Activated naive CD4-positive, alpha-beta T cell treated with Interleukin-2 at 50 U/mL for 16 hours (primary cell): ENCODE measurements at places on chromosomes 13 and 19.

DNA sequence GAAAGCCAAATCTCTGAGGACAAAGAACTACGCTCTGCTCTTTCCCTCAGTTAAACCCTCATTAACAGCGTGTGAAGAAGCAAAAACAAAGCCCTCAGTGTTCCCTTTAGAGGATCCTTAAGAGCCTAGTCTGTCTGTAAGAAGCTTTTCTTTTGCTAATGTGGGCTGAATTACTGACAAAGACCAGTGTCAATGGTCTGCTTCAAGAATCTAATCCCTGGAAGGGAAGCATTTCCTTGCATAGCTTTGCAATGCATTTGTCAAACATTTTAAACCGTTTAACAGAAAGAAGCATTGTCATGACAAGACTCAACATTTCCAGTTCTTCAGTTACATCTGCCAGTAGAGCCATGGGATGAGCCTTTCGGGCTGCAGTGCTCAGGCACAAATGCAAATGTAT lies 64.9 kb downstream of the EDNRB start:
- DNase-seq, result no peak

DNA sequence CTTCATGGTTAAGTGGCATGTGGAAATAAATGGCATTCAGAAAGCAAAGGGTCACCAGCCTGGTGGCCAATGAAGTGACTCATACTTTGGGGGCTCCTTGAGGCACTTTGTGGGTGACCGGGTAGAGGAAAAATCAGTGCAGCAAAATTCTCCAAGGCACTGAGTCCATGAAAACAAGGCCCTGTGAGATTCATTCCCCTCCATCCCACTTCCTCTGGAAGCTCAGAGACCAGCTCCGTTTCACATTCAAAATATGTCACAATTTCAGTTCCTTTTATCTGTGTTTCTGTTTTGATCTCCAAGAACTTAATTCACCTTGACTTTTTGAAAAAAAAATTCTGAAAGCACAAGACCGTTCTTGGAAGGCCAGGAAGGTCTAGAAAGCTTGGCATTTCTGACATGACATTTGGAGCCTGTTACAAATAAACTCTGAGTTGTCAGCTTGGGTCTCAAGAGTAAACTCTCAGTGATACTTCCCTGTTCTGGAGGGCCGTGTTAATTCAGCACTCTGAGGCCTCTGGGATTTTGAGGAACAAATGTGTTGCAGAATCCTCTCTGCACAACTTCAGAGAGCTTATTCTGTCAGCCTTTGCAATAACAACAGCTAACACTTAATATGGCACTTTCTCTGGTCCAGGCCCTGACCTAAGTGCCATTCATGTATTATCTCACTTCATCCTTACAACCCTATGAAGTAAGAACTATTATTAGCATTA lies 6.8 kb downstream of the CYSLTR2 start:
- no peak for DNase-seq

DNA sequence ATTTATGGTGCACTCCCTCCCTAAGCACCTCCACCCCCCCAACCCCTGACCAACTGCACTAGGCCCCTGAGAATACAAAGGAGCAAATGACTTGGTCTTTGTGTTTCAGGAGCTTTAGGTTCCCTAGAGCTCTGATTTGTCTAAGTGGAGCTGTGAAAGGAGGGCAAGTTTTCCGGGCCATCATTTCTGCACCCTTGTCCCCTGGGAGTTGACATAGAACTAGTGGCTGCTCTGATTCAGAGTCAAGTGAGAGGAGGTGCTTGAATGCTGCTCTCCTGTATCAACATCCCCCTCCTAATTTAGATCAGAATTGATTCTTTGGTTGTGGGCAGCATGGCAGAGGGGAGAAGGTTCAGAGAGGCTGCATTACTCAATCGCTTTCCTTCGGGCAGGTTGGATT lies 391.6 kb downstream of the KCNRG start:
- DNase-seq, result no peak

DNA sequence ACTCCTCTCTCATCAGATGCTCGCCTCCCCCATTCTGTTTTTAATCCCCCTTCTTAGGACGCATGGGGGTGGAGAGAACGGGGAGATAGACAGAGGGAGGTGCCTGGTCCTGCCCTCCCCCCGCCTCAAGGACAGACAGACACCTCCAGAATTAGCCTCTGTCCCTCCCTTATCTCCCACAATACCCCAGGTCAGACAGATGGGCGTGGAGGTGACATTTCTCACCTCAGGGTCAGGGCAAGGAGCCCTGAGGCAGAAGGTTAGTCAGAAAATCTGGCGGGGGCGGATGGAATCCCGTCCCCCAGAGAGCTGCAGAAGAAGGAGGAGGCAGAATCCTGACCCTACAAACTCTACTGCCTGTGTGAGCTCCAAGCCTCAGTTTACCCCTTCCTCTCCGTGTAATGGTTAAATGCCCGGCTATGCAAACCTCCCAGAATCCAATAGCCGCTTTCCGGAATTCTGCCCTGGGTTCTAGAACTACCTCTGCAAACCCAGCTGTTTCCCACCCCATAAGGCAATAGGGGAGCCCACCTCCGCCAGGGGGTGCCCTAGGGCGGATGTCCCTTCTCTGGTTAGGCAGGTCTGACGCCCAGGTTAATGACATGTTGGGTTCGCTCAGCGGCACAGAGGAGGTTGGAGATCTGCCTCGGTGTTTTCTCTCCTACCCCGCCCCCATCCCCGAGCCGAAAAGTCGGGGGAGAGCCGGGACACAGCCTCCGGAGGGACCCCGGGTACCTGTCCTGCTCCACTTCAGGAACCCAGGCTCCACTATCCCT lies 900 bp downstream of the PPP1R13L start:
- peak; percentile 61 for DNase-seq

- DNase-seq, result no peak
Measured at GRCh38 chr13:42808341-42808940, 27.1 kb downstream of the FAM216B start.

DNA sequence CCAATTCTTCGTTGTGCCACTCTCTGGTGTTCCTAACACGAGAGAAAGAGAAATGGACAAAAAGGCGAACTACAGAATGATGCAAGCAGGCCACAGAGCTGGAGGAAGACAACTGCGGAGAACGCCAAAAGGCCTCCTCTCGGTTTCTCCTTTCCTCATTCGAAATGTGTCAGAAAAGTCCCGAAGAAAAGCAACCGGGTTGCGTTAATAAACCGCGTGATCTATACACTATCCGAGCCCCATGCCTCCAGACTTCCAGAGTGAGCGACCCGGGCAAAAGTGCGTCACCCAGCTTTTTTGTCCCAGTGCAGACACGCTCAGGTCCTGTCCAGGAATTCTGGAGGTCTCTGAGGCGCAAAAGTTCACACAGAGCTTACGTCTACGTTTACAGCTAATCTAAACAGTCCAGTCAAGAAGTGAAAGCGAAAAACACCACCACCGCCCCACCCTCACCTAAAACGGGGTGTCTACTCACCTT lies 413 bp downstream of the N4BP2L2 start:
- DNase-seq, result no peak

- DNase-seq, result peak; percentile 96
Measured at GRCh38 chr19:16330368-16330801, 5.8 kb downstream of the KLF2 start.

- DNase-seq, result no peak
Measured at GRCh38 chr19:35717665-35718344, at the start of gene KMT2B. KMT2B (plus strand) TSS chr19:35718003; CDS start chr19:35718019, 16 bp downstream.

DNA sequence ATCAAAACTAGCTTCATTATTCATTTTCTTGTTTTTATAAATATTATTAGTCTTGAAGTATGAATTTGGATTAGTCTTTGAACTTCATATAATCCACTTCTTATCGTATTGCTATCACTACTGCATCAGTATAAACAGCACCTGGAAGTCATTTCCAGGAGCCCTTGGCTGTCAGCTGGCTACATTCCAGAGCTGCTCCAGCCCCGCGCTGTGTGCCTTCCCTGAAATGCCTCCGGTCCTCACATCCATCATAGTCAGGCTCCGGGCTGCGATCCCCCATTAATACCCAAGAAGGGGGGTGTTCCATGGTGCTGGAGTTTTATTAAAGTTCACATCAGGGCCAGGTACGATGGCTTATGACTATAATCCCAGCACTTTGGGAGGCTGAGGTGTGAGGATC lies 124.3 kb upstream of the GJB6 start:
- no peak for DNase-seq

DNA sequence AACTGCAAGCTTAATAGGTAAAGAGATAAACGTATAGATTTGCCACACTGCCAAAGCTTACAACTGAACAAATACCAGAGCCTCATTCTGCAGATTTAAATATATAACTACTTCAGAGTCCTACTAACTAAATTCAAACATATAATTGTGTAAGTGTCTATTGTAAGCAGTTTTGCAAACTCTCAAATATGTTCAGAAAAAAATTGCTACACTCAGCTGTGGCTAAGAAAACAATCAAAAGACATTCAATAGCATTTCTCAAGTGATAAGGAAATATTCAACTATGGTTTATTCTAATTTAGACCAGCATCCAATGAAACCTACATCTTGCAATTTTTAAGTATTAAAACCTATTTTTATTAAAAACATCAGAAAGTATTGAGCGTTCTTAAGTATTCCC lies 202.4 kb downstream of the KCTD12 start:
- DNase-seq, result no peak

GRCh38 chr13:84810781-84811180 lies 928.5 kb upstream of the SLITRK1 start:
- DNase-seq, result no peak

GRCh38 chr13:22837980-22838647 lies 342.7 kb upstream of the SGCG start:
- DNase-seq, result no peak

DNA sequence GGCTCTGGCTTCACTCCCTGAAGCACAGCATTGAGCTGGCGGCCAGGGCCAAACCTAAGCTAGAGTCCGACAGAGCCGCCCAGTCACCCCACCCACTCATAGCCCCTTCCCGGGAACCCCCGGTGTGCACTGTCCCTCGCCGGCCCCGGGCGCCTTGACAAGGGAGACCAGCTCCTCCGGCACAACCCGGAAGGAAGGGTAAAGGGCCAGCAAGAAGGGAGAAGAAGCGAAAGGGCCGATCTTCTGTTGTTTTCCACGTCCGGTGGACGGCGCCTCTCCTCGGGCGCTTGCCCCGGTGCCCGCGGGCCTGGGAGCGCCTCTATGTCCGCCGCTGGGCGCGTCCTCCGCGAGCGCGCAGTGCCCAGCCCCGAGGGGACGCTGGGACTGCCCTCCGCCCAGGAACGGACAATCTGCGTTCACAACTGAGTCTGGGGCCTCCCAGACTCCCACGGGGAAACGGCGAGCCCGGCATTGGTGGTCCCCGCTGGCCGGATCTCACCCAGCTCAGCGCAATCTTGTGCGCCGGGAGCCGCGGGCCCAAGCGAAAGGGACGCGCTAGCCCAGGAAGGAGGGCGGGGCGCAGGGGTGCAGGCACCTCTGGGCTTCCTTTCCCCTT lies 172.5 kb upstream of the MIR17HG start:
- no peak for DNase-seq

DNA sequence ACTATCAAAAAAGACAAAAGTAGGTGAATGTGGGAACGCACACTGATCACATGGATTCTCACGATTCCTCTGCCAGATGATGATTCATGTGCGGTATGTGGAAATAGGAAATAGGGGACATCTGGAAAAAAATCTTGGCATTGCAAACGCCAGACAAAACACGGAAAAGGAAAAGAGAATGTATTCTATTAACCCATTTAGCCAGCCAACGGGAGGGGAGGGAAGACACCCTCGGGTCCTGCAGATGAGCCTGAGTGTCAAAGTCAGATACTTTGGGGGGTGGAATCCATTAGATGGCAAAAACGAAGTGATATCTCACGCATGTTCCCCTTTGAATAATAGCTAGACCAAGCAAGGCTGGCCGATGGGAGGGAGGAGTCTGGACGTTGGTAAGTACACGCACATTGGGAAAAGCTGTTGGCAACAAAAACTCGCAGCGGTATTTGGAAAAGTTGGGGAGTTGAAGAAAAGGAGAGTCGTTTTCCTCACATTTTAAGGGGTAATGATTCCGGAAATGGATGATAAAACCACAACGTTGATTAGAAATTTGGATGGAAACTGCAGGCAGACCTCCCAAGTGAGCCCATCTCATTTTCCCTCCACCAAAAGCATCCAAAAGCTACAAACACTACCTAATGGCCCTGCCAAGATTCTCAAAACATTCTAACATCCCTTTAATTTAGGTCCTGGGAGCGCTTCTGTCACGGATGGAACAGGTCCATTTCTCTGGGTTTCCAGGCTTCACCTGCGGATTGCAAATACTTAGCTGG lies 73.6 kb downstream of the COL4A1 start:
- no peak for DNase-seq

DNA sequence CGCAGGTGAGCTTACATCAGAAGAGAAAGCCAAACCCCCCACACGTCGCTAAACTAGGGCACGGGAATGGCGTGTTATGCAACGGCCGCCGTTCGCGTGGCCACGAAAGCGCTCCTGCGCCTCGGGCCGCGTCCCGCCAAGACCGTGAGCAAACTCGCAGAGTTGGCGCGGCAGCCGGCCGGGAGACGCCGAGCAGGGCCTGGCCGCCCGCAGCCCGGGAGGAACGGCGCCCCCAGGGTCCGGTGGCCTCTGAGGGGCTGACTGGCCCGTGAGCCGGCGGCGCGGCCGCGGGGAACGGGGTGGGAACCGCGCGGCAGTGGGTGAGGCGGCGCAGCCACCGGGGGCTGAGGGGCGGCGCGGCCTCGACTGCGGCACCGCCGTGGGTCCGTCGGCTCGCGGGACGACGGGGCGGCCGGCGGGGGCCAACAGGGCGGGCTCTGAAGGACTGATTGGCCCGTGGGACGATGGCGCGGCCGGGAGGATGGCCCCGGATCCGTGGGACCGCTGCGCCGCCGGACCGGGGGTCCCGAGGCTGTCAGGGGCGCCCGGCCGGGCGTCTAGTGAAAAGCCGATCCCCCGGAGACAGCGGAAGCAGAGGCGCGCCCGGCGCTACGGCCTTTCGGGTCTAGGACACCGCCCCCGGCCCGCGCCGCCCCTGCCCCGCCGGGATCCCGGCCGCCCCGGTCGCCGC lies 903 bp downstream of the LATS2 start:
- DNase-seq, result peak; percentile 7

DNA sequence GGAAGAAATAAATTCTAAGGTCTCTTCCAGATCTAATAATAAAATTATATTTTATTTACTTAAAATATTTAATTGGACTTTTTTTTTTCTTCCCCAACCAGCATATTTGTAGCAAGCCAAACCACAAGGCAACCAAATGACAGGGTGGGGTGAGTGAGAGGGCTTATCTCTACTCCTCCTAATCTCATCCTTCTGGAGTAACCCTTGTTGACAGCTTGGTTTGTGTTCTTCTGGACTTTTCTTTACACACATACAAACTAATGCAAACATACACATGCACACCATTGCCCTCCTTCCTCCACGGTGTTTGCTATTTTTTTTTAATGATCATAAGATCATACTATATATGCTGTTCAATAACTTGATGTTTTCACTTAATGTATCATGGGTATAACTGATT lies 383.1 kb downstream of the DLEU7 start:
- DNase-seq, result no peak

- DNase-seq, result peak; percentile 70
Measured at GRCh38 chr13:23377983-23378632, 55.4 kb downstream of the SACS start.

DNA sequence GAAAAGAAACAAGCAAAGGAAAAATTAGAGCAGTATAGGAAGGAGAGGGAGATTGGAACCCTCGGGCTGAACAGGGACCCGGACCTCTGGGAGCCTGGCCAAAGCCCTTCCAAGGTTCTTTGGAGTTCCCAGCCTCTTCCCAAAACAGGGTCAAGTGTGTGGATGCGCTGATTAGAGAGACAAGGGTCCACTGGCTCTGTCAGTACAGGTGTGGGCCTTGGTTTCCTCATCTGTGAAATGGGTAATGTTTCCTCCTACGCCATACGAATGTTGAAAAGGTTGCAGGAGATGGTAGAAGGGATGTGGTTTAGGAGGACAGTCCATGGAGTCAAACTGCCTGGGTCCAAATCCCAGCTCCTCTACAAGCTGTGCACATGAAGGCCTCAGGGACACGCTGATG lies 2.1 kb upstream of the SYCN start:
- no peak for DNase-seq
